Stimulated activated memory B cell treated with anti-CD40 and anti-IgM and Interleukin-4, amounts not matched to agents 10 μg/mL and 1 μg/mL and 100 μg/mL, for 72 hours (primary cell): ENCODE measurements at places on chromosomes 3 and 15.

DNA sequence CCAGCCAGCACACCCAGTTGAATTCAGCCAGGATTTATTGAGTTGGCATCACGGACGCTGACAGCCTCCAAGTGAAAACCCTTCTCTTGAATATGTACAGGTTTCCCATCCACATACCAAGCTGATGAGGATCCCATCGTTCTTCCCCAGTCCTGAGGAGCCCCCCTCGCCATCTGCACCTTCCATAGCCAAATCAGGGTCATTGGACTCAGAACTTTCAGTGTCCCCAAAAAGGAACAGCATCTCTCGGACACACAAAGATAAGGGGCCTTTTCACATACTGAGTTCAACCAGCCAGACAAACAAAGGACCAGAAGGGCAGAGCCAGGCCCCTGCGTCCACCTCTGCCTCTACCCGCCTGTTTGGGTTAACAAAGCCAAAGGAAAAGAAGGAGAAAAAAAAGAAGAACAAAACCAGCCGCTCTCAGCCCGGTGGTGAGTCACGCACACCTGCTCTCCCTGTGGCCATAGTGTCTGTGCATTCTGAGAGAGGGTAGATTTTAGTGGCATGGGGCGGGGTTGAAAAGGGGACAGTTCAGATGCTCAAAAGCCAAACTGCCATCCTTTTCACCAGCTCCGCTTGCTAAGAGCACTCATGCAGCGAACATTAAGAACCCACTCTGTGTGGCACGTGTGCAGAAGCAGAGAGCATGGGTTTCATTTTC is 51.2 kb downstream of the KLHL25 start:
- ATAC-seq = no peak

DNA sequence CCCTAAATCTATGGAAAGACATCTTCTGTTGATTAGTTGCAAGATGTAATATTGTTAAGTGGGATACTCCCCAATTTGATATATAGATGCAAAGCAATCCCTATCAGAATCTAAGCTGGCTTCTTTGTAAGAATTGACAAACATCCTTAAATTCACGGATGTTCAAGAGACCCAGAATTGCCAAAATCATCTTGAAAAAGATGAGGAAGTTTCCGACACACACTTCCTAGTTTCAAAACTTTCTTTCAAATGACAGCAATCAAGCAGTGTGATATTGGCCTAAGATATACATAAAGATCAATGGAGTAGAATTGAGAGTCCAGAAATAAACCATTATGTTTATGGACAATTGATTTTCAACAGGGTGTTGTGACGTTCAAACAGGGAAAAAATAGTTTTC is 383.6 kb downstream of the LPP start:
- no peak for ATAC-seq

- no peak for ATAC-seq
Observed at GRCh38 chr3:44093531-44093930, 148.2 kb upstream of the TOPAZ1 start.

DNA sequence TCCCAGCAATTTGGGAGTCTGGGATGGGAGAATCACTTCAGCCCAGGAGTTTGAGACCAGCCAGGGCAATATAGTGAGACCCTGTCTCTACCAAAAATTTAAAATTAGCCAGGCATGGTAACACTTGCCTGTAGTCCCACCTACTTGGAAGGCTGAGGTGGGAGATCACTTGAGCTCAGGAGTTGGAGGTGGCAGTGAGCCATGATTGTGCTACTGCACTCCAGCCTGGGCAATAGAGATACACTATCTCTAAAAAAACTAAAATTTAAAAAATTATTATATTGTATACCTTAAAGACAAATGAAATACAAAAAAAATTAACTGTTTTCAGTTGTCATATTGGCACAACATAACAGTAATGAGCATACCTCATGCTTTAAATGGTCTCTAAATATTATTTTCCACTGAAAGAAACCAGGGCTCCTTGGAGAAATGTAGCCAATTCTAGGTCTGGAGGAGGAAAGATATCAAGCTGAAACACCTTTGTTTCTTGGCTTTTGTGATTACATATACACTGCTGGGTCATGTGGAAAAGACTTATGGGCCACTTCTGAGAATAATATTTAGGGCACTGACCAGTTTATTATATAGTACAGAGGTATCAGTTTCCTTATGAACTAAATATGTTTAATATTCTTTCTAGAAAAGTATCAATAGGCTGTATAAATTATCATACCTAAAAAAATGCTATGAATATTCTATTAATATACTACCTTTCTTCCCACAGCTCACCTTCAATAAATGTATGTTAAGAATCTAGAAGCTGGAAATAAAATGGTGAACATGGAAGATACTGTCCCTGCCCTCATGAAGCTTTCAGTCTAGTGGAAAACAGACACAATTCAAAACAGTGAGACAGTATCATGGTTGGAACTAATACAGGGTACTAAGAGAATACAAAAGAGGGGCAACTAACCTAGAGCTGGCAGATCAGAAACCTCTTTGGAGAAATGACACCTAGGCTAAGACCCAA is 119.5 kb downstream of the TMCC1 start:
- ATAC-seq = no peak

DNA sequence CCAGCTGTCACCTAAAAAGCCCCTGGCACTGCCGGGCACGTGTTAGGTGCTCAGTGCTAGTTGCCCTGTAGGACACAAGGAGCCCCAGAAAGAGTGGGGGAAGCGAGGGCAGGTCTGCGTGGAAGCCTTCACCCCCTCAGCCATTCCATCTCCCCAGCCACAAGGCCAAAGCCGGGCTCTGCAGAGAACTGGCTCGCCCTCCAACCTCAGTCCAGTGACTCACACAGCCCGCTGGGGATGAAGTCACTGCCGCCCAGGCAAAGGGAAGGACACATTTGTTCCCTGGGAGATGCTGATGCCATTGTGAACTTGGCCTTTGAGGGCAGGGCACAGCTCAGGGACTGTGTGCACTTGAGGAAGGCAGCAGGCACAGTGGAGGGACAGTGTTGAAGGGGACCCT is 48.1 kb downstream of the IQSEC1 start:
- no peak for ATAC-seq

DNA sequence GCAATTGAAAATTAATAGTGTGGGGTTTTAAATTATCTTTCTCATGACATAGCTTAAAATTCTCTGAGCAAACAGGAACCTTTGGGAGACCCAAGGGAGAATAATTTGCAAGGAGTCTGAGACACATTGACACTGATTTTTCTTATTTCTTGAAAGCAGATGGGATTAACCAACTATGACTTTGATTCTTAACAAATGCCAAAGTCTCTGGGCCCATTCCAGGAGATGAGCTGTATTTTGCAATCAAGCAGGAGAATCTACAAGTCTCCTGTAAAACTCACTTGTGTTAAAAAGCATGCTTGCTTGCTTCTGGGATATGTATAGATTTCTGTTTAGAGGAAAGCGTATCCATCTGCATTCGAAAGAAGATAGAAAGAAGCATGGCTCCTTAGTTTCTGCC is 71.3 kb upstream of the STT3B start:
- ATAC-seq = no peak

DNA sequence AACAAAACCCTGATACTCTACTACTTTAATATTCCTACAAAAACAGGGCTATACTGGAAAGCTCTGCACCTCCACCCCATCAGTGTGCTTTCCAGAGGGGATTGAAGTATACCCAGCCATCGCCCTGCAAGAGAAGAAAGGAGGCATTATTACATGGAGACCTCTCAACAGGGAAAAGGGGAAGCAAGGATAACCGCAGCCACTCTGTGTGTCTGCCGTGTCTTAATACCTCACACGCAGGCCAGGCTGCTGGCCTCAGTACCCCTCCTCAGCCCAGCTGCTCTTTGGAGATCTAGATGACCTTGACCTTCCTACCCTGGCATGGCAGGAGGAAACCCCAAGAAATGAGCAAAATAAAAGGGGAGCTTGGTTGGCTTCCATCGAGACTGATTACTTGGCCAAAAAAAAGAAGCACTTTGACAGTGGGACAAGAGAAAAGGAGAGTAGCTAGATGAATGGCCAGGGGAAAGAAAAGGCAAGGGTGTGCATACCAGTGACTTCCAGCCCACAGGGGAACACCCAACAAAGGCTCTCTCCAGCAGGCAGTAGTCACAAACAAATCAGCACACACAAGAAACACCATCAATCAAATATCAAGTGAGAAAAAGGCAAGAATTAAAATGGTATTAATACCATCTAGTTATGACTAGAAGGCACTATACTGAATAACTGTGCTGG is 129.4 kb downstream of the STT3B start:
- no peak for ATAC-seq

DNA sequence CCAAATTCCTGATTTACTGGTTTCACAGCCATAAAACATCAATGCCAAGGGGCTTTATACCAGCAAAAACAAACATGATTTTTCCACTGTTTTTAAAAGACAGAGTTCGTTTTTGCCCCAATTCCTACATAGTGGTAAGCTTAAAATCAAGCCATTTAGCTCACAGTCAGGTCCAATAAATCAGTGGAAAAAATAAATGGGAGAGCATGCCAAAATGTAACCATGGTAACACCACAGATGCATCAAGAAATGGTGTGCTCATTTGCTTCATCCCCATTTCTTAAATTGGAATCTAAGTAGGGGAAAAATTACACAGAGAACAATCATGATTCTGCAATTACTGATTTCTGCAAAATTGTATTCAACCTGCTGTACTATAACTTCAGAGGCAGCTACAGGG is 418.8 kb downstream of the MAGI1 start:
- ATAC-seq = no peak

DNA sequence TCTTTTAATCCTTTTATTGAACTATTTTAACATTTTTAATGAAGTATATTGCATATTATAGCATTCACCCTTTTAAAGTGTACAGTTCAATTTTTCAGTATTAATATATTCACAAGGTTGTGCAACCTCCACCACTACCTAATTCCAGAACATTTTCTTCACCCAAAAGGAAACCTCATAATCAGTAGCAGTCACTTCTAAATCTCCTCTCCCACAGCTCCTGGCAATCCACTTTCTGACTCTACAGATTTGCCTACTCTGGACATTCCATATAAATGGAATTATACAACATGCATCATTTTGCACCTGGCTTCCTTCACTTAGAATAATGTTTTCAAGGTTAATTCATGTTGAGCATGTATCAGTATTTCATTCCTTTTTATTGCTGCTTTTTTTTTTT is 55.0 kb upstream of the HRH1 start:
- ATAC-seq = no peak

- ATAC-seq = no peak
Observed at GRCh38 chr3:116302087-116302747, 143.1 kb downstream of the LSAMP start.

DNA sequence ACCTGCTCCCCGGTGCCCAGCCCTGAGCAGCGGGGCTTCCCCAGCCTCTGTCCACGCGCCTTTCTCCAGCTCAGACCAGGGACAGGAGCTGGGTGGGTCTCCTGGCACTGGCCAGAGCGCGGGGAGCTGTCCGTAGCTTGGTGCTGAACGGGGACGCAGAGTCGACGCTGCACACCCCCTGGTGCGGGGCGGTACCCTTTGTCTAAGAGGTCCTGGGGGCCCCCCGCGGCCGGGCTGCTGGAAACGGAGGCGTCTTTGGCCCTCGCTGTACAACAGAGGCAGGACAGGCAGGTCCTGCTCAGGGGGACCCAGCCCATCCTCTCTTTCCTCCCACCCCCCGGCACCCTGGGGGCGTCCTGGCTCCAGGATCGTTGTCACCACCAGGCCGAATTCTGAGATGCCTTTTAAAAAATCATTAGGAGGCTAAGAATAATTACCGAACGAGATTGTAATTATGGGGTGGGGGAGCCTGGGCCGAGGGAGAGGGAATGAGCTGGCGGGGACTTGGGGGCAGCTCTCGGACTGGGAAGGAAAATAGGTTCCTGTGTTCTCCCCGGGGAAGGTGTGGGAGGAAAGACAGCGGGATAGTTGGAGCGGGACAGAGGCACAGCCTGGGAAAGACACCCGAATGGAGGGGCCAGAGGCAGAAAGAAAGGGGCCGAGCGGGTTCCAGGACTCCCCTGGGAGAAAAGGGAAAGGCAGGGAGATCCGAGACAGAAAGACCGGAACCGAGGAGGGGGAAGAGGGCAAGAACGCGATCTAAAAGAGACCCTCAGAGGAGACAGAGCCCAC is 4.1 kb upstream of the SKOR1 start:
- no peak for ATAC-seq

DNA sequence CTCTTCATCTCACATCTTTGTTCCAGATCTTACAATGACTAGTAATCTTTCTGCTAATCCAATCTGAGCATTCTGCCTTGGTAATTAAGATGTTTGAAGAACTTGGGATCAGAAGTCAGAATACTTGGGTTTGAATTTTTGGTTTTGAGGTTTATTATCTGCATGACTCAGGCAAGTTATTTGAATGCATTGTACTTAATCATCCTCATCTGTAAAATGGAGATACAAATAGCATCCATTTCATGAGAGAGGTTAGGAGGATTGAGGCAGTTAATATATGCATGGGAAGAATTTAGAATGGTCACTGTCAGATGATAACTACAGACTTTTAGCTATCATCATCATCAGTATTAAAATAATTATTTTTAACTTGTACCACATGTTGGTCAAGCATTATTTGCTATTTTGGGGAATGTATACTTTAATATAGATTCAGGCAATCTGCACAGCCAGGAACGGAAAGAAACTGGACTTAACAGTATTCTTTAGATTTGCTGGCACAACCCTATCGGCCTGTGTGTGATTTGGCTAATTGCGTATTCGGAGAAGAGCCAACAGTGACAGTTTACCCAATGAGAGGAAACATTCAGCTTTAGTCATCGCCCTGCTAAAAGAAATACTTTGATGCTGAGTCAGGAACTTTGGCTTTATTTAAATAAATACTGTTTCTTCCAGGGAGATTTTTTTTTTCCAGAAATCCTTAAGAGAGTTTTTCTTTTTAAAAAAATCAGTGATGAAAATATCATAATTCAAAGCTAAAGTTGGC is 600.0 kb downstream of the ROBO1 start:
- no peak for ATAC-seq

DNA sequence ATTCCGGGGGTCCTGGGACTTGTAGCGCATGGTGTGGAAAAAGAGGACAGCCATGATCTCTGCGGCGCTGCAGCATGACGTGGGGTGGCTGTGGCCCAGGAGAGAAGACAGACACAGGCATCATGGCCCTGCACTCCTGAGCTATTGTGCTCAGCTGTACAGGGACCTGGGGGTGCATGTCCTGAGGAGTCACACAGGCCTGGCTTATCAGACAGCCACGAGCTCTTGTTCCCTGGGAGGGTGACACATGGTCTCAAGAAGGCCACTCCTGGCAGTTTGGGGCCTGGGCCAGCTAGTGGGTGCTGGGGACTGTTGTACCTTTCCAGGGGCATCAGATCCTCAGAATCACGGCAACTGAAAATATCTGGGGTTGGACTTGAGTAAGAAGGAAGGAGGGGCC is 13.7 kb downstream of the TKT start:
- no peak for ATAC-seq
